ENCODE measurements at places on chromosomes 5 and 9. TPM values are rescaled to one million over a fixed set of nuclear protein-coding genes. Genes with fewer than 3 reads are reported as not detected.
A peak's percentile ranks its signal among the peaks of the same experiment; 100 is the strongest.

AQP3 gene
- 14.0 TPM for total RNA-seq

TMCO6 gene
- 6.4 TPM for total RNA-seq

COMMD10 gene
- 28.7 TPM for total RNA-seq

SPOCK1 gene
- 75.0 TPM for total RNA-seq

PTGER4 gene
- 6.0 TPM for total RNA-seq

PCDHGC3 gene
- 33.7 TPM for total RNA-seq

SHC3 gene
- 1.5 TPM for total RNA-seq

SH3RF2 gene
- total RNA-seq: 56.2 TPM

RNF183 gene
- total RNA-seq: not detected

ANKRD20A1 gene
- total RNA-seq: 1.8 TPM

OGN gene
- total RNA-seq: 25.6 TPM

GRCh38 chr9:98949565-98949964 lies 5.9 kb downstream of the COL15A1 start:
- DNase-seq: no peak

DNA sequence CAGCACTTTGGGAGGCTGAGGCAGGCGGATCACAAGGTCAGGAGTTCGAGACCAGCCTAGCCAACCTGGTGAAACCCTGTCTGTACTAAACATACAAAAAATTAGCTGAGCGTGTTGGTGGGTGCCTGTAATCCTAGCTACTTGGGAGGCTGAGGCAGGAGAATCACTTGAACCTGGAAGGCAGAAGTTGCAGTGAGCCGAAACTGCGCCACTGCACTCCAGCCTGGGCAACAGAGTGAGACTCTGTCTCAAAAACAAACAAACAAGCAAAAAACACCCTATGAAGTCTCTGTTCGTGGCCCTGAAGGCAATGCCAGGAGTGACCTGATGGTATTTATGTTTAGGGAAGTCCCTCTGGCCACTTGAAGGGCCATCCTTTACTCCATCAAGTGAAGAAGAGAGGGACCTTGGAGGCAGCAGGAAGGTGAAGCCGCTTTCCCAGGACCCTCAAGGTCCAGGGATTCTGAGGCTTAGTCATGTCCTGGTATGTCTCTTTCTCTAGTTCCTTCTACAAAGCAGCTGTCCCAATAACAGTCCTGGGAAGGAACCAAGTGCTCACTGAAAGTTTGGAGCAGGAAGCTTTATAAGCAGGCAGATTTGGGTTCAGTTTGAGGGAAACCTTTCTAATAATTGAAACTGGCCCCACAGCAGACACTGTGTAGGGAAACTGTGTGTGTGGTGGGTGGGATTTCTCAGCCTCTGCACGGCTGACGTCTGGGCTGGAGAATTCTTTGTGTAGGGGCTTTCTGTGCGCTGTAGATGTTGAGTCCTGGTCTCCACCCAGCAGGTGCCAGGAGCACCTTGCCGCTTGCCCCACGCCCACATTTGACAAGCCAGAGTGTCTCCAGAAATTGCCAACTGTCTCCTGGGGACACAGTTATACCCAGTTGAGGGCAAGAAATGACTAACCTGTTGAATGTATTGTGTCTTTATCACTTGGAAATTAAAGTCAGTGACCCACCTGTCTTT lies 12.5 kb downstream of the PHF2 start:
- no peak for DNase-seq

DNA sequence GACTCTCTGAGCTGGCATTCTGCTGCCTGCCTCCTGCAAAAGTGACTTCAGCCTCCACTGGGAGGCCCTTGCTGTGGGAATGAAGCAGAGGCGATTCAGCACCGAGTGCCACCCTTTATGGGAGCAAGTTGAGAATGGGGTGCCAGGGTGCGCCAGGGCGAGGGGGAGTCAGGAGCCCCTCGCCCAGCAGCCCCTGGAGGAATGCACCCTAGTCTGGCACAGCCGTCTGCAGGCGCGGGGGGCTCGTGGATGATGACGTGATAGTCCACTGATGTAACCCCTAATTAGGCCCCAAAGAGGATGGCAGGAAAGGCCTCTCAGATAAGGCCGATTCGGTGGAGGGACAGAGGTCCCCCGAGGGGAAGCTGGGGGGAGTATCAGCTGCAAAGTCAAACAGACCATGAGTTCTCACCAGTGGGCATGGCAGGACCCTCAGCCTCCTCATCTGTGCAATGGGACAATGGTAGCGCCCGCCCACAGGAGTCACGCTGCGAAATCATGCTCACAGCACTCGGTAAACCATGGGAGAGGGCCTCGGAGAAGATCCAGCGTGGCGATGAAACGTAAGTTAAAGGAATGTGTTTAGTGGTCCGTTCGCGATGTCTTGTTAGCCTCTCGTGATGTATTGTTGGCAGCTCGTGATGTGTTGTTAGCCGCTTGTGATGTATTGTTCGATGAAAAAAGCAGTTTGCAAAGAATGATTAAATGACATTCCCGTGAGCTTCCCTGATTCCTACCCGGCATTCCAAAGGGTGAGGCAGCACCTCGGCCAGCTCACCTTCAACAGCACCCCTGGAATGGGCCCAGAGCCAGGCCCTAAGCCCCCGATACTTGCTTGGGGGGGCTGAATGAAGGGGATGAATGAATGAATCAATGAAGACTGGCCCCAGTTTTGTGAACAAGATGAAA lies 49.7 kb upstream of the NOTCH1 start:
- DNase-seq: no peak

GRCh38 chr9:114546851-114547250 lies 40.7 kb upstream of the ATP6V1G1 start:
- DNase-seq: no peak

DNA sequence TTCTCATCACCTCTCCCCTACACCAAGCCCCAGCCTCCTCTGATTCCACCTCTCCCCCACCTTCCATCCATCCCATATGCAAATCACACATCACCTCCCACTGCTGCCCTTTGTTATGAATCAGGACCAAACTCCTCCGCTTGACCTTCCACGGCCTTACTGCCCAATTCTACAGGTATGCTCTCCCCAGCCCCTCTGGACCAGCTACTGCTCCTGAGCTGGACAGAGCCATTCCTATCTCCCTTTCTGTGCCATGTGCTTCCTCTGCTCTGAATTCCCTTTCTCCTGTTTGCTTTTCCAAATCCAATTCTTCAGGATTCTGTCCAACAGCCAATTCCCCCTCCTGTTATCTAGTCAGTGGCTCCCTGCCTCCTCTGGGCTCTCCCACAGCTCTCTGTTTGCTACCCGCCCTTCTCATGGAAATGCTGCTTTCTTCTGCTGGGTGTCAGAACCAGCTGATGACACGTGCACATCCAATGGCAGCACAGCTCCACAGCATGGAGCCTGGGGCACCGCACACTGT lies 8.3 kb downstream of the FABP6 start:
- no peak for DNase-seq

GRCh38 chr5:155258161-155258560 lies 244.6 kb downstream of the KIF4B start:
- DNase-seq: peak; percentile 47

DNA sequence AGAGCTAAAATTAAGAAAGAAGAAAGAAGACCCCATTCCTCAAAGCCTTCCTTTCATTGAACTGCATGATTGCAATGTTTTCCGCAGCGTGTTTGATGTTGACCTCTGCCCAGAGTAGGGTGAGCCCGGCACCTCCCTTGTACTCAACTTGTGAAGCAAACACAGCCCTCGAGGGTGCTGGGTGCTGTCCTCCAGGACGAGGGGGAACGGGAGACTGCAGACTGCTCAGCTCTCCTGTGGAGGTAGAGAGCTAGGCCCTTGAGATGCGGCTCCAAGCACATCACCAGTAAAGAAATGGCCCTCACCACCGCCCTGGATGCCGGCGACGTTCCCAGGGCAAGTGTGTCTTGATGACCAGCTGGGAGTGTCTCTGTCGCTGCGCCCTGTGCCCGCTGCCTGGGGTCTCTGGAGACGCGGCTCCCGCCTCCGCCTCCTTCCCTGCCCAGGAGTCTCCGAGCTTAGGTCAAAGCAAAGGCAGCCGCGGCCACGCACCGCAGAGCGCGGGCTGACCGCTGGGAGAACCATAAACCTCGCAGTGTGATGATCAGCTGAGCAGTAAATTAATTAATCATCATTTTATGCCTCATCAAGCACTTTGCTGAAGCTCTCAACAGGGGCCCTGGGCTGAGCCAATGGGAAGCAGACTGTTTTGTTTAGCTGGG lies 108.7 kb downstream of the IRX2 start:
- no peak for DNase-seq

DNA sequence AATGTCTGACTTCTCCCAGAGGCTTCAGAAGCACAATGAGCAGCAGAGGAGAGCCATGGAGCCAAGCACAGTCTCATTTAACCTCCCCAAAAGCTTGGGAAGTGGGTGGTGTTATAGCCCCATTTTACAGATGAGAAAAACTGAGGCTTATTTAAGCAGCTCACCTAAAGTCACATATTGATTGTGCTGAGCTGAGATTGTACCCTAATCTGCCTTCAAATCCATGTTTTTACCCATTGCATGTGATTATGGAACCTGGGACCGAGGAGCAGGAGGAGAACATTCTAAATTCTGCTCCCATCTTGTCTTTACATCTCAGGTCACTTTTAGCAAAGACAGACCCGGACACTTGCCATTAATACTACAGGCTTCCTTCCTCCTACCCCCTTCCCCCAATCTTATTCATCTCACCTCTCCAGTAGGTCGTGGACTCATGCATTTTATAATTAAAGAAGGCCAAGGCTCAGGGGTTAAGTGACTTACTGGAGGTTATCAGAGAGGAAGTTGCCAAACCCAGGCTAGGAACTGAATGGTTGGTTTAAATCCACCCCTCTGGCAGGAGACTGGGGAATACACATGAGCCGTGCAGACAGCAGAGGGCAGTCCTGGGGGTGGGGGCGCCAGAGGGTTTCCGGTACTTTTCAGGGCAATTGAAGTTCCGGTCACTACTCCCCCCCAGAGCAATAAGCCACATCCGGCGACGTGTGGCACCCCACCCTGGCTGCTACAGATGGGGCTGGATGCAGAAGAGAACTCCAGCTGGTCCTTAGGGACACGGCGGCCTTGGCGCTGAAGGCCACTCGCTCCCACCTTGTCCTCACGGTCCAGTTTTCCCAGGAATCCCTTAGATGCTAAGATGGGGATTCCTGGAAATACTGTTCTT lies 51.0 kb upstream of the IL17B start:
- DNase-seq: peak; percentile 85

DNA sequence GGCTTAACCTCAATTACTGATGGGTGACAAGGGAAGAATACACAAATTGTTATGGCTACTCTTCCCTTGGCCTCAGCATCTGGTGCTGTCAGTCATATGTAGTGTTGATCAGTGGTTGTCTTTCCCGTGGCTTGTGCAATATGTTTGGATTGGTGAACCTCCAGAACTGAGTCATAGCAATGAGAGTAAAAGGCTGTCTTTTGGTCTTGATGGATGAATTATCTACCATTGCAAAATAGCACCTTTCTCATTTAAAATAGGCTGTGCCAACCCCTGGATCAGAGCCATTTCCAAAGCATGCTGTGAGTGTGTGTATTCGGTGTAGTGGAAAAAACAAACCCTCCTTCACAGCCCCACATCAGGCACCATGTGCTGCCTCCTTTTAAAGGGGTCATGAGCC lies 14.6 kb upstream of the F2R start:
- peak; percentile 36 for DNase-seq

DNA sequence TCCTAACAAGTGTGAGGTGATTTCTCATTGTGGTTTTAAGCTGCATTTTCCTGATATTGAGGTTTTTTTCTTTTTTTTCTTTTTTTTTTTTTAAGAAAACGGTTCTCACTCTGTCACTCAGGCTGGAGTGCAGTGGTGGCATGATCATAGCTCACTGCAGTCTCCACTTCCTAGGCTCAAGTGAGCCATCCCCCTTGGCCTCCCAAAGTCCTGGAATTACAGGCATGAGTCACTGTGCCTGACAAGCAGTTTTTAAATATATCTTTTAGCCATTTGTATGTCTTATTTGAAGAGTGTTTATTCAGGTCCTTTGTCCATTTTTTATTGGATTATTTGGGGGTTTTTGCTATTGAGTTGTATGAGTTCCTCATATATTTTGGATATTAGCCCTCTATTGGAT lies 53.8 kb downstream of the GCNT1 start:
- no peak for DNase-seq

- DNase-seq: no peak
Observed at GRCh38 chr5:115666023-115666422, 40.2 kb upstream of the TMED7 start.

- no peak for DNase-seq
Observed at GRCh38 chr9:97527626-97528528, 26.4 kb downstream of the TMOD1 start.

- no peak for DNase-seq
Observed at GRCh38 chr5:132753135-132753987, 6.1 kb downstream of the CCNI2 start.

DNA sequence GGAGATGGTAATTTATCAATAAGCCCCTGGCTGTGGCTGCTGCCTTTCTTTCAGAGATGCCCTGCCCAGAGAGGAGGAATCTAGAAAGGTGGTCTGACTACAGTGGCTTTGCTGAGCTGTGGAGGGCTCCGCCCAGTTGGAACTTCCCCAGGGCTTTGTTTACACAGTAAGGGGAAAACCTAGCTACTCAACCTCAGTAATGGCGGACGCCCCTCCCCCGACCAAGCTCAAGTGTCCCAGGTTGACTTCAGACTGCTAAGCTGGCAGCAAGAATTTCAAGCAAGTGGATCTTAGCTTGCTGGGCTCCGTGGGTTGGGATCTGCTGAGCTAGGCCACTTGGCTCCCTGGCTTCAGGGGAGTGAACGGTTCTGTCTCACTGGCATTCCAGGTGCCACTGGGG lies 865.4 kb upstream of the ACO1 start:
- DNase-seq: no peak

DNA sequence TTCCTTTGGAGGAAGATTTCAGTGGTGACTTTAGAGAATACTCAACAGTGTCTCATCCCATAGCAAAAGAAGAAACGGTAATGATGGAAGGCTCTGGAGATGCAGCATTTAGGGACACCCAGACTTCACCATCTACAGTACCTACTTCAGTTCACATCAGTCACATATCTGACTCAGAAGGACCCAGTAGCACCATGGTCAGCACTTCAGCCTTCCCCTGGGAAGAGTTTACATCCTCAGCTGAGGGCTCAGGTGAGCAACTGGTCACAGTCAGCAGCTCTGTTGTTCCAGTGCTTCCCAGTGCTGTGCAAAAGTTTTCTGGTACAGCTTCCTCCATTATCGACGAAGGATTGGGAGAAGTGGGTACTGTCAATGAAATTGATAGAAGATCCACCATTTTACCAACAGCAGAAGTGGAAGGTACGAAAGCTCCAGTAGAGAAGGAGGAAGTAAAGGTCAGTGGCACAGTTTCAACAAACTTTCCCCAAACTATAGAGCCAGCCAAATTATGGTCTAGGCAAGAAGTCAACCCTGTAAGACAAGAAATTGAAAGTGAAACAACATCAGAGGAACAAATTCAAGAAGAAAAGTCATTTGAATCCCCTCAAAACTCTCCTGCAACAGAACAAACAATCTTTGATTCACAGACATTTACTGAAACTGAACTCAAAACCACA lies 67.4 kb downstream of the VCAN start:
- DNase-seq: no peak

DNA sequence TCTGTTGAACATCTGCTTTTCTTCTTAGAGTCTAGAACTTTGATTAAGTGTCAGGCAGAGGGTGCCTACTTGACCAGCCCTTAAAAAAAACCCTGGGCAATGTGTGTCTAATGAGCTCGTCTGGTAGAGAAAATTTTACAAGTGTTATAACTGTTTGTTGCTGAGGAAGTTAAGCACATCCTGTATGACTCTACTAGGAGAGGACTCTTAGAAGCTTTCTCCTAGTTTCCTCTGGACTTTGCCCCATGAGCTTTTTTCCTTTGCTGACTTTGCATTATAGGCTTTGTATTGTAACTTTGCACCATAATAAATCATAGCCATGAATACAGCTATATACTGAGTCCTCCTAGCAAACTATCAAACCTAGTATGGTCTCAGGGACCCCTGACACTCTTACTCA lies 39.4 kb downstream of the GNG10 start:
- DNase-seq: no peak

GRCh38 chr5:25414742-25415141 lies 770.0 kb upstream of the CDH10 start:
- DNase-seq: no peak

All from left cardiac atrium (tissue), 4 donors.